GM12892 (cell line): ENCODE measurements at places on chromosomes 2 and 18.

DNA sequence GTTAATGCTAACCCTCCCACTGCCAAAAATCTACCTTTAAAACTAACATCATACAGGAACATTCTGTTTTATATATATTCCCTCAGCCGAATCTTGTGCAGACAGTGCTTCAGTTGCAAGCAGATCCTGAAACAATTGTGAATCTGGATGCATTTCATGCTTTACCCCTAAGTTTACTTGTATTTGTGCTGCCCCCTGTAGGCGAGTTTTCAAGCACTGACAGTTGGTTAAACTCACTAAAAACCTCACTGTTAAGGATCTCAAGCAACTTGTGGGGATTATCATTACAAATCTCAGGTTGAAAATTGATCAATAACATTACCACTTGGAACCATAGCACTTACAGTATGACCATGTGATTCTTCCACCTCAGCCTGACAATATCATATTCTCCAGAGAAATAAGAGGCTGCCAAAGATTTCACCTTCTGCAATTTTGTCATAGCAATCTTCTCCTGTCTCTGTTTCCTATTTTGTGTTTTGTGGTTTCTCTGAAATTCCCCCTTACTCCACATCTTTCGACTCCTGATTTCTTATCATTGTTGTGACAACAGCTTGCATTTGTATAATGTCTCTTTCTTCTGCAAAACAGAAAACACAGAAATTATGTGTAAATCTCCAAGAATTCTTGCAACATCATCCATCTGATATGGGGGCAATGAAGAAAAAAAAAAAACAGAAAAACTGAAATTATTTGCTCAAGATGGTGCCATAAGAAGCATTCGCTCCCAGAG, 354.6 kb upstream of the SETBP1 start:
- no peak for DNase-seq

GRCh38 chr18:7561909-7562460, 5.1 kb upstream of the PTPRM start:
- DNase-seq = no peak

DNA sequence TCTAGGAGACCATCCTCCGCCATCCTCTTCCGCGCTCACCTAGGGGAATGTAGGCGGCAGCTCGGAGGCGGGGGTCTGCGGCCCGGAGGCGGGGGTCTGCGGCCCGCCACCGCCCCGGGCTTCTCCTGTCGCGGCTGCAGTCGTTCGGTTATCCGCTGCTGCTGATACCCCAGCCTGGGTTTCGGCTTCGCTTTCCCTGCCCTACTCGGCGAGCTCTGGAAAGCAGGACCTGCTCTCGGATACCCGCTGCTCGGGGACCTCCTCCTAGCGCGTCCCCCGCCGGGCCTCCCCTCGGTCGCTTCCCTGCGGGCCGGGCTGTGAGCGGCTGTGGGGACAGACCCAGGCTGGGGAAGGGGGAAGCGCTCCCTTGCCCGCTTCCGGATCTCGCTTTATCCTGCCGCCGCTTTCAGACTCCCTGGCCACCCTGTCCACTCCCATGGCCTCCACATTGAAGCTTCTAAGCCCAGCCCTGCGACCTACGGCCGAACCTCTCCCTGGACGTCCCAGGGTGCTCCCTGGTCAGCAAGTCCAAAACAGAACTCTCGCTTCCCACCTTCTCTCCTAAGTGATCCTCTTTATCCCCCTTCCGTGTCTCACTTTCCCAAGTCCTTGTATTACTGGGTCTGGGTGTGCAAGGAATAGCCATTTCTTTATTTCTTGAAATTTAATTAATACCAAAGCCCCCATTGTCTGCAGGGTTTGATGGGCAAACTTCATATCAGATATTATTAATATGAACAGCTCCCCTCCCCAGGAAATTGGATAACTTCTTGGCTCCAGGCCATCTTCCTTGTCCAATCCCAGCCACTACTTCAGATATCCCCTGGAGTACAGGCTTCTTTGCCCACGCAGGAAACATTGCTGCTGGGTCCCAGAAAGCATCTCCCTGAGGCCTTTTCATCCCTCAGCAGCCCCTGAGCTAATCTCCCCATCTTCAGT, 769 bp downstream of the FKBP1B start:
- no peak for DNase-seq

GRCh38 chr2:70570041-70570661, 16.5 kb upstream of the TGFA start:
- no peak for DNase-seq

GRCh38 chr2:65214361-65214760, 13.3 kb upstream of the ACTR2 start:
- DNase-seq = no peak

DNA sequence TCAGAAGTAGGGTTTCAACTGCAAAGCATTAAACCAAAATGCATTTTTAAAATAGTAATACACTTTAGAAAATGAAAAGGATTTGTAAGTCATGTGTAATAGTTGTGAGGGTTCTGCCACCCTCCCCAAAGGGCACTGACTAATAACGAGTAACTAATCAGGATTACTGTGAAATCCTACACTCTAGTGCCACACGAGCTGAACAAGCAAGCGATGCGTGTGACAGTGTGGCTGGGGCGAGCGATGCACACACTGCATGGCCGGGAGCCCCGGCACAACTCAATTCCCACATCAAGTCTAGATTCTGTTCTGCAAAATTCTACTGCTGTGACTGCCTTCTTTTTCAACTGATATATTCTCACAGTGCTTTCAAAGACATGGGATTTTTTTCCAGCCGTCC, 156.4 kb downstream of the SEPTIN10 start:
- DNase-seq = no peak

- peak; percentile 18 for DNase-seq
These were observed 10.2 kb downstream of the PROKR1 start for GRCh38 chr2:68653538-68653982.

DNA sequence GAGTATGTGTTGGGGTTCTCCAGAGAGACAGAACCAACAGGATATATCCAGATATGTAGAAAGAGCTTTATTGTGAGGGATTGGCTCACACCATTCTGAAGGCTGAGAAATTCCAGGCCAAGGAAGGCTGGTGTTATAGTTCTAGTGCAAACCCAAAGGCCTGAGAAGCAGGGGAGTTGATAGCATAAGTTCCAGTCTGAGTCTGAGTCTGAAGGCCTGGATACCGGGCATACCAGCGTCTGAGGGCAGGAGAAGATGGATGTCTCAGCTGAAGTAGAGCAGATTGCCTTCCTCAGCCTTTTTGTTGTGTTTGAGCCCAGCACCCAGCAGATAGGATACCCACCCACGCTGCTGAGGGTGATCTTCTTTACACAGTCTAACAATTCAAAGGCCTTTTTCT, 211.7 kb upstream of the RASGRP3 start:
- no peak for DNase-seq

DNA sequence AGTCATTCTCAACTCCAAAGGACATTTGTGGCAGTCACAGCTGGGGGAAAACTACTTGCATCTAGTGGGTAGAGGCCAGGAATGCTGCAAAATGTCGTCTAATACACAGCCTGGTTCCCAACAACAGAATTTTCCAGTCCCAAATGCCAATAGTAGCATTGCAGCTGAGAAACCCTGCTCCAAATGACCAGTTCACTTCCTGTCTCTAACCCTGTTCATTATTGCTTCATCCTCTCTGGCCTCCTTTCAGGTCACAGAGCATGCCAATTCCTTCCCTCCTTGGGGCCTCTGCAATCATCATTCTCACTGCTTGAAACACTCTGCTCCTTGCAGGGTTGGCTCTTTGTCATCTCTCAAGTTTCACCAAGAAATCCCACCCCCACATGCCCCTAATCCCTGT, 139.1 kb downstream of the IRS1 start:
- DNase-seq = no peak

DNA sequence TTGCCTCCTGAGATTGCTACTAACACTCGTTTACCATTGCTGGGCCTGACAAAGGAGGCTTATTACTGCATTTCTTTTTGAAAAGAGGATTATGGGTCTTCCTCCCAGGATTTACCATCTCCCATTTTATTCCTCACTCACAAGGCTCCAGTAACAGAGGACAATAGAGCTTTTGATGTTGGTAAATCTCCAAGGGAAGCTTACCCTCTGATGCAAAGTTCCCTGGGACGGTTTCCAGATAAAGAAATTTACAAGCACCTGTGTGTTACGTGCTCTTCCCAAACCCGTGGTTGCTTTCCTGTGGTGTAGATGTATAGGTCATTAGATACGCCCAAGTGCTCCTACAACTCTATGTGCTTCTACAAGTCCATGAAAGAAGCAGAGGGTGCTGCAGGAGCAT, 17.1 kb downstream of the VSNL1 start:
- no peak for DNase-seq

GRCh38 chr2:98390571-98391476, 44.6 kb downstream of the CNGA3 start:
- no peak for DNase-seq

- DNase-seq = peak; percentile 19
These were observed 221.3 kb upstream of the ITGA4 start for GRCh38 chr2:181235683-181236459.

- no peak for DNase-seq
These were observed 96.2 kb upstream of the RMP24 start for GRCh38 chr18:35876243-35876642.

- DNase-seq = no peak
These were observed 129.4 kb upstream of the TPO start for GRCh38 chr2:1283871-1284270.

DNA sequence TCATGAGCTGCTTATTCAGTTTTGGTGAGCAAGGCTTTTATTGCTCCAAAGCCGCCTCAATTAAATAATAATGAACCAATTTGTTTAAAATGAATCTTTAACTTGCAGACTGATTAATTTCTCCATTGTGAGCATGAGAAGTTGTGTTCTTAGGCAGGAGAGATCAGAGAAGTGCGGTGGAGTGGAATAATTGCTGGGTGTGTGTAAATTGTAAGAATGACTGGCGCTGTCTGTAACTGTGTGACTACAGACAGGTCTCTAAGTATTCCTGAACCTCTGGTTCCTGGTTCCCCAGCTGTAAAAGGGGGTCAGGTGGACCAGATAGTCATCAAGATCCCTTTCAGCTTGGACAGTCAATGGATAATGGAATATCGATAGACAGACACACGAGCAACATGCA, 98.0 kb upstream of the EFEMP1 start:
- DNase-seq = no peak

DNA sequence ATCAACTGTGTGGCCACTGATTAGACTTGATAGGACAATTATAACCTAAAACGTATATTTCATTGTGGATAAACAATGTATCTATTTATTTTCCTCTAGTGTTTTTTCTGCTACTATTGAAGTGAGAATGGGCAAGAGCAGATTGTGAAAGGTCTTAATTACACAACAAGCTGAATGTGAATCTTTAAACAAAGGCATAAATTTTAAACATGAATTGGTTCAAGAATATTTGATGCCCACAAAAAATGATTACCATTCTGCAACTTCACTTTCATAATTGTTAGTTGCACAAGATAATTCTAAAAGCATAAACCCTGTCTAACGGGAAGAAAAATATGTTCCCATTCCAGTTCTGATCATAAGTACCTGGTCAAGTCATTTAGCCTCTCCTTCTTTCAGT, 285.6 kb downstream of the GULP1 start:
- no peak for DNase-seq

- no peak for DNase-seq
These were observed 200.8 kb upstream of the AGAP1 start for GRCh38 chr2:235293061-235293460.

DNA sequence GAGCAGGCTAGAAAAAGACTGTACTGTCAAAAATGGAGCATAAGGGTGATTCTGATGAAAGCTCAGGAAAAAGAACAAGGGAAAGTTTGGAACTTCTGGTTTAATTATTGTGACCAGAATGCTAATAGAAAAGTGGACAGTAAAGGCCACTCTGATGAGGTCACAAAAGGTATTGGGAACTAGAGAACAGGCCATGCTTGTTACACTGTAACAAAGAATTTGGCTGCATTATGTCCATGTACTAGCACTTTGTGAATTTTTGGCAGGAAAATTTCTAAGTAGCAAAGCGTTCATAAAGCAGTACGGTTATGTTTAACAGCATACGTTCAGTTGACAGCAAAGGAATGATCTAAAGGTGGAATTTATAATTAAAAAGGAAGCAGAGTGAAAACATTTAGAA, 418.6 kb downstream of the TRIB2 start:
- no peak for DNase-seq

DNA sequence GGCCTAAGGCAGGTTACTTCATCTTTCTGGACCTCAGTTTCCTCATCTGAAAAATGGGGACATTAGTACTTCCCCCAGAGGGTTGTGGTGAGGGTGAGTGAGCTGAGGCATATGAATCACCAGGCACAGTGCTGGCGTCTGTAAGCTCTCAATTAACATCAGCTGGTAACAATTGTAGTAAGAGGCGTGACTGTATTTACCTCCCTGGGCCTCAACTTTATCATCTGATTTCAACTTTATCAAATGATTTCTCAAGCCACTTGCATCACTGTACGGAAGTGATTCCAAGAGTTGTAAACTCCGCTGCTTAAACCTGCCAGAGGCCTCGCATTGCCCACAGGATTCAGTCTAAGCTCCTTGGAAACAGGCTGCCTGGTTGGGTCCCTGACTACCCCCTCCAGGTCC, 53.6 kb upstream of the PKDCC start:
- DNase-seq = no peak

- DNase-seq = no peak
These were observed 158.4 kb downstream of the EN1 start for GRCh38 chr2:118689033-118689432.

DNA sequence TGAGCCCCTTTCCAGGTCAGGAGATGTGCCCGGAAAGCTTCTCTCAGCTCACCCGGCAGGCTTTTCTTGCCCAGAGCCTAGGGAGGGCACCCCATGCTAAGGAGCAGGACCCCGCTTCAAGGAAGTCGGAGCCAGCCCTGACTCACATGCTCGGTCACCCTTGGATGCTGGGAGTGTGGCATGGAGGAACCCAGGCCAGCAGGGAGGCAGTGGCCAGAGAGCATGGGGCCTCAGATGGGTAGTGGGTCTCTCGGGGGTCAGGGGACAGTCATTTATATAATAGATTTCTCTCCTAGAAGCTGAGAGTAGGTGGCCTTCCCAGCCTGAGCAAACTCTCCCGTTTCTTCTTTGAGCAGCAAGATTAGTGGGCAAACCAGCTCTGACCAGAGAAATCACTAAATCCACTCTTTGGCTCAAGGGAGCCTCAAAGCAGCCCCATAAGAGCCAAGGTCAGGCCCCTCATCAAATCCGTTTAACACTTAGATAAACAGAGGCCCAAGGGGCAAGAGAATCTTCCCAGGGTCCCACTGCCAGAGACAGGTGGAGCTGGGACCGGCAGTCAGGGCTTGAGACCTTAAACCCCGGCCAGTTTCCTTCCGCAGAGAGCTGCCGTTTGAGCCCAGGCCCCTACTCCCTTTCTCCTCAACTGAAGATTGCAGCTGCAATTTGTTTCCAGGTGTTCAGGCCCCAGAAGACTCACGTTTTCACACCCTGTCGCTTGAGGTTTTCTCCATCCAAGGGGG, 113.1 kb downstream of the CYP26B1 start:
- no peak for DNase-seq

GRCh38 chr18:49817947-49818346, 4.6 kb upstream of the ACAA2 start:
- DNase-seq = no peak

- DNase-seq = no peak
These were observed 40.1 kb upstream of the PTH2R start for GRCh38 chr2:208366215-208367127.

GRCh38 chr18:12032786-12033642, 51.7 kb downstream of the IMPA2 start:
- DNase-seq = no peak
